ENCODE measurements at places on chromosomes 12 and 14.

GRCh38 chr12:108175310-108175709 lies 46.2 kb downstream of the WSCD2 start:
- no peak for DNase-seq

DNA sequence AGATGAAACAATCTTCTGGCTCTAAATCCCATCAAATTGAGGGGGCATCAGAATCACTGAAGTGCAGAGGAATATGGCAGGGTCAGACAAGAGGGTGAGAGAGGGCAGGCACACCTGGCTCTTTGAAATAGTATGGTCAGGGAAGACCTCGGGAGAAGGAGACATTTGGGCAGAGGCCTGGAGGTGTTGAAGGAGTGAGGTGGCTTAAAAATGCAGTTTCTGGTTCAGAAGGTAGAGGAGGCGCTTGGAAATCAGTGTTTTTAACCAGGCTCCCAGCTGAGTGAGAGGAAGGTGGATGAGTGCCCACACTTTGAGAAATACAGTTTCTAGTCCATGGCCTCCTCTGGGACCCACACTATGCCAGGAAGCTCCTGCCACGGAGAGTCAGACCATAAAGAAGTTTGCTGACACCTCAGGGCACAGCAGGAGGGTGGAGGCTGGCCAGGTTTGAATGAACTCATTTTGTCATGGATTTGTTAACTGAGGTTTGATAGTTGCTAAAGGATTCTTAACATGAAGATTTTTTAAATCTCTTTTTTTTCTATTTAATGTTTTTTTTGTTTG lies 20.1 kb downstream of the NID2 start:
- DNase-seq = no peak

- DNase-seq = no peak
These were observed 68.2 kb upstream of the MDM1 start for GRCh38 chr12:68400226-68400829.

DNA sequence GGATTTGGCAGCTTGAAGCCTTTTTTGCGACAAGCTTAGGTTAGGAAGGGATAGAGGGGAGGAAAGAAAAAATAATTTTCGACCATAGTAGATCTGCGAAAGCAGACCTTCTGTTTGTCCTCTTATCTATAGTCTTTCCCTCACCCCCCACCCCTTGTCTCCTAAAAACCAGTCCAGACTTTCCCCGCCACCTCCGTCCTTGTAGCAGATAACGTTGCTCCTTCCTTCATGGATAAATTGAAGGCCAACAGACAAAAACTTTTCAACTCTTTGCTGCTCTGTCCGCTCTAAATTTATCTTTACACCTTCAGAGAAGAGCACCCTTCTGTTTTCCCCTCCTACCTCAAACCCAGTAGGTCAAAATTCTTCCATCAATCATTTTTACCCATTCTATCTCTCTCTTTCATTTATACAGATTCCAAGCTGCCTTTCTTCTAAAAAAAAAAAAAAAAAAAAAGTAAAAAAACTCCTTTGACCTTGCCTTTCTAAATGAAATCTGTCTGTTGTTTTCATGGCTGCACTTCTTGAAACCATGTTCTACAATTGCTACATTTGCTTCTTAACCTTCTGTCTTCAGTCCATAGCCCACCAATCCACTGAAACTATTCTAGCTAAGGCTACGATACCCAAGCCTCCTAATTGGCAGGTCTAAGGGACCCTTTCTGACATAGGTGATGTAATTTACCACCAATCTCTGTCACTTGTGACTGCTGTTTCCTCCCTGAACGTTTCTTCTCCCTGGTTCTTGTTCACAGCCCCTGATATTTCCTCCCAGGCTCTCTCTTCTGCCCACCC lies 11.1 kb upstream of the NEMF start:
- DNase-seq = no peak

DNA sequence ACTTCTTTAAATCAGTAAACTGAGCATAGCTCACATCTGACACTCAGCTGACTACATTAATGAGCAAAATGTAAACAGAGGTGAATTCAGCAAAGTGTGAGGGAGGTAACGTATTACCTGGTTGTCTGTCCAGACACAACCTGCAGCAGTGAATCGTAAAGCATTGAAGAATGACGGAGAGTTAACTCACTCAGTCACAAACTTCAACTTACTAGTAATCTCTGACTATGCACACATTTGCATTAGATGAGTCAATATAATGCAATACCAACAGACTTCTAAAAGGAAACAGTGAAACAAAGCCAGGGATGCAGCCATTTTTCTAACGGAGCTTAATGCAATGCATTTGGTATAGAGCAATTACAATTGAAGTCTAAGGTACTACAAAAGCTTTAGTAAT lies 40.0 kb downstream of the STX2 start:
- no peak for DNase-seq

DNA sequence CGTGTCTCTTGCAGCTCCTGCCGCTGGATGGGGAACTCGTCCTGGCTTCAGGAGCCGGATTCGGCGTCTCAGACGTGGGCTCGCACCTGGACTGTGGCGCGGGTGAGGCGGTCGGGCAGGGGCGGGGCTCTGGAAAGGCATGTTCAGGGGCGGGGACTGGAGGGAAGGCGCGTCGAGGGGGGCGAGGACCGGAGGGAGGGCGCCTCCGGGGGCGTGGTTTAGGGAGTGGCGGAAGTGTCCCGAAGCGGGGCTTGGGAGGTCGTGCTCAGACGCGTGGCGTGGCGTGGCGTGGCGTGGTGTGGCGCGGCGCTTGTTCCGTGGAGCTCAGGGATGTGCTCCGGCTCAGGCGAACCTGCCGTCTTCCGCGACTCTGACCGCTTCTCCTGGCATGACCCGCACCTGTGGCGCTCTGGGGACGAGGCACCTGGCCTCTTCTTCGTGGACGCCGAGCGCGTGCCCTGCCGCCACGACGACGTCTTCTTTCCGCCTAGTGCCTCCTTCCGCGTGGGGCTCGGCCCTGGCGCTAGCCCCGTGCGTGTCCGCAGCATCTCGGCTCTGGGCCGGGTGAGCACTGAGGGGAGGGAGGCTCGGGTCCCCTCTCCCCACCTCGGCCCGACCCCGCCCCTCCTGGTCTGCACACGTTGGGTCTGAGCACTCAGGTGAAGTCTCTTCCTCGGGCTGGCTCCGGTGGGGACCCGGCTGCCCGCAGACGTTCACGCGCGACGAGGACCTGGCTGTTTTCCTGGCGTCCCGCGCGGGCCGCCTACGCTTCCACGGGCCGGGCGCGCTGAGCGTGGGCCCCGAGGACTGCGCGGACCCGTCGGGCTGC lies 6.2 kb downstream of the AMN start:
- DNase-seq = peak; percentile 82

DNA sequence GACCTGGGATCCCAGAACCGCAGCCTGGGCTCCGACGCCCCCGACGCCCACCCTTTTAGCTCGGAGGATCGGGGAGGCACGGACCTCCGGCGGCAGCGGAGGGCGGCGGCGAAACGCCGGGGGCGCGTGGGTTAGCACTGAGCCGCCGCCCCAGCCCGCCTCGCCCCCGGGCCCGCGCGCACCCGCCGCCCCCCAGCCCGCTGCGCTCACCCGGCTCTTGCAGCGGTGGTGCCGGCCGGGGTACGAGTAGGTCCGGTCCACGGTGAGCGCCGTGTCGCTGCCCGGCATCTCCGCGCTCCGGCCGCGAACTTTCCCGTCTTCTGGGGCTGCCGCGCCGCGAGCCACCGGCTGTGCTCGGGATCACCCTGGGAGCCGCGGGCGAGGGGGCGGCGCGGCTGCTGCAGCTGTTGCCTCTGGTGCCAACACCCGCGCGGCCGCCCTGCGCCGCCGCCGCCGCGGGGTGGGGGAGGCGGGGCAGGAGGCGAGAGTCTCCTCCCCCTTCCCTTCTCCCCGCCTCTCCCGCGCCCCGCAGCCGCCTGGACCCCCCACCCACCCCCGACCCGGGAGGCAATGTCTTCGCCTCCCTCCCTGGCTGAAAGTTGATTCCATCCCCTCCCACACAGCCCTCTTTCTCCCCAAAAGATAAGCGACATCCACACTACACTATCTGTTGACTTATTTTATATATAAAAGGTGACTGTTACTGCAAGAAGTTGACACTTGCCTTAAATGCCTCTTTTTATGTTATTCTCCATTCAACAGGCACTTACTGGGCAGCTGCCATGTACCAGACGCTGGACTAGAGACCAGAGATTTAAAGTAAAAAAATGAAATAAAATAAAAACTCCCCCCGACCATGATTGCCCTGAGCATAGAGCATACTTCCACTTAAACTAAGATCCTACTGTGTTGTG lies at the start of gene TMCC3:
TSS of gene TMCC3 (minus strand) at position 415 of the 914 bp plus-strand sequence. CDS start at position 288, 127 bp downstream.
- no peak for DNase-seq
